ENCODE measurements at places on chromosomes 2 and 18.

- peak; percentile 59 for DNase-seq
These were observed 8.8 kb upstream of the PRSS56 start for GRCh38 chr2:232511336-232511890.

GRCh38 chr2:51003345-51004192 lies 28.4 kb downstream of the NRXN1 start:
- no peak for DNase-seq

DNA sequence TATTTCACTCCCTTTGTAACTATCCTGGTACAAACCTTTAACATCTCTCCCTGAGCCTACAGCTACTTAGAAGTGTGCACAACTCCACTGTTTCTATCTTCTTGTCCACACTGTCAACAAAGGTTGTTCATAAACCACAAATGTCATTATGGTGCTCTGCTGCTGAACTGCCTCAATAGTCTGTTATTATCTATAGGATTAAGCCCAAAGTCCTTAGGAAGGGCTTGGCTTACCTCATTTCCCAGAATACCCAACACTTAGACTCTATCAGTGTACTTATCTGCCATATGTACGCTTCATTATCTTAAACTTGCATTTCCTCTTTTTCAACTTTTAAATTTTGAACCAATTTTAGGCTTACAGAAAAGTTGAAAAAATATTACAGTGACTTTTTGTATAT lies 94.2 kb downstream of the HNMT start:
- DNase-seq: no peak

GRCh38 chr18:13006531-13007247 lies 15.5 kb downstream of the CEP192 start:
- DNase-seq: no peak

DNA sequence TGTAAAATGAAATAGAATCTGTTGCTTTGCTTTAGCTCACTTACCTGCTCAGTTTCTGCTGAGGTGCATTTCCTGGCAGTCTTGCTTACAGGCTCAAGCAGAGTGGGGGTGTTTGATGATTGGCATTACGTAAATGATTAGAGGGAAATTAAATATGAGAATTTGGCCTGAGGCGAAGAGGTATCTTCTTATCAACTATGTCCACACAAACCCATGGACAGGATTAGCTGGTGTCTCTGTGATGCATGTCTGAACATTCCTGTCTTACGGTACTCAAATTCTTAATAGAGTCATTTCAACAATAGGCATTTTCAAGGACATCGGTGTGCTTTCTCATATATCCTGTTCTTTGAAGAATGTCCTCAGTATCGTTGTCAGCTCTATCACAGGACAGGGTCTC lies 102.1 kb downstream of the PRPF40A start:
- no peak for DNase-seq

Measured in SHP77 treated with DMSO at 0.1 percent for 48 hours (cell line).